Esophagus squamous epithelium (tissue), 5 donors: ENCODE measurements at places on chromosomes 4 and X.
A peak's percentile ranks its signal among the peaks of the same experiment; 100 is the strongest.

- H3K4me3 ChIP-seq: no peak overlapping the region
- H3K4me1 ChIP-seq: no peaks in the 10 kb centered on the region
- DNase-seq: no peak
- H3K27ac ChIP-seq: no peak overlapping the region
- no peaks in the 10 kb centered on the region for H3K36me3 ChIP-seq
- H3K27me3 ChIP-seq: no peaks in the 10 kb centered on the region
Observed at GRCh38 chr4:4981827-4982226, 37.4 kb downstream of the CYTL1 start.

- no peaks in the 10 kb centered on the region for H3K27me3 ChIP-seq
- H3K4me1 ChIP-seq: no peaks in the 10 kb centered on the region
- H3K27ac ChIP-seq: no peak overlapping the region
Observed at GRCh38 chr4:95108883-95109421, 351.2 kb downstream of the BMPR1B start.

DNA sequence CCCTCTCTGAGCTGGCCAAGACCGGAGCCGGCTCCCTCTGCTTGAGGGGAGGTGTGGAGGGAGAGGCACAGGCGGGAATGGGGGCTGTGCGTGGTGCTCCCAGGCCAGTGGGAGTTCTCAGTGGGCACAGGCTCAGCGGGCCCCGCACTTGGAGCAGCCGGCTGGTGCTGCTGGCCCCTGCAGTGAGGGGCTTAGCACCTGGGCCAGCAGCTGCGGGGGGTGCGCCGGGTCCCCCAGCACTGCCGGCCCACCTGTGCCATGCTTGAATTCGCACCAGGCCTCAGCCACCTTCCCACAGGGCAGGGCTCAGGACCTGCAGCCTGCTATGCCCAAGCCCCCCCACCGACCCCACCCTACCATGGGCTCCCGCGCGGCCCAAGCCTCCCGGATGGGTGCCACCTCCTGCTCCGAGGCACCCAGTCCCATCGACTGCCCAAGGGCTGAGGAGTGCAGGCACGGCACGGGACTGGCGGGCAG, 602.5 kb downstream of the KCTD8 start:
- no peak overlapping the region for H3K4me3 ChIP-seq
- no peaks in the 10 kb centered on the region for H3K36me3 ChIP-seq
- no peak for DNase-seq
- no peaks in the 10 kb centered on the region for H3K27me3 ChIP-seq
- no peak overlapping the region for H3K27ac ChIP-seq

DNA sequence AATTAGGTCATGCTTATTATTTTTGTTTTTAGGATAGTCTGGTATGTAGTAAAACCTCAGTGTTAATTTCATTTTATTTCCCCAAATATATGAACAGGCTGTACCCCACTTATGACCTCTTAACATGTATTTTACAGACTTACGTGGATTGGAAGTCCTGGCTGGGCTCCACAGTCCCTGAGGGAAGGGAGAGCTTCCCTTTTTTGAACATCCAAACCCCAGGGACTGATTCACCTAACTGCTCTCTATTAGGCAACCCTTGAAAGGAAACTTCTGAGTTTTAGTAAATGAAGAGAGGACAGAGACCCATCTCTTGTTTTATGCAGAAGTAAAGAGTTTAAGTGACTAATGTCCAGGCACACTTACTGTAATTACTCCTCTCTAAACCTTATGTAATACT, 233.1 kb upstream of the SPRY1 start:
- DNase-seq: no peak
- H3K4me3 ChIP-seq: no peak overlapping the region
- H3K36me3 ChIP-seq: no peaks in the 10 kb centered on the region
- no peak overlapping the region for H3K27ac ChIP-seq

GRCh38 chrX:130716781-130717413, 186.1 kb downstream of the ENOX2 start:
- H3K27ac ChIP-seq: no peak overlapping the region
- no peaks in the 10 kb centered on the region for H3K36me3 ChIP-seq

DNA sequence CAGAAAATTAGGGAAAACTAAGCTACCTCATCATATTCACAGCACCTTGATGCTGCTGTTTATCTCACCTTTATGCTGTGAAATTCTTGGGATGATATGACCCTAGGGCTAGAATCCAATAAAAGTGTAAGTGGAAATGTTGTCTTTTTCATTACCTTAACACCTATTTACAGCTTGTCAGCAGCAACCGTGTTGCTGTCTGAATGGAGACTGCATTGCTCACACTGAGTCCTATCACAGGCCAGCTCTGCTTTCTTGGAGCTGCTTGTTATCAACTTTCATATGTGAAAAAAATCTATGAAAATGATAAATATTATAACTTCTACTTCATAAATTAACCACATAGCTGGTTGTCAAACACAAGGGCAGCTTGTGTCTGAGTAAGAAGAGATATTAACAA, 789.5 kb downstream of the TECRL start:
- DNase-seq: no peak
- H3K4me1 ChIP-seq: no peaks in the 10 kb centered on the region
- no peaks in the 10 kb centered on the region for H3K36me3 ChIP-seq
- H3K4me3 ChIP-seq: no peak overlapping the region

GRCh38 chr4:121597346-121597934, 99.3 kb downstream of the ANXA5 start:
- no peak for DNase-seq
- H3K27me3 ChIP-seq: no peaks in the 10 kb centered on the region
- no peaks in the 10 kb centered on the region for H3K4me1 ChIP-seq
- no peaks in the 10 kb centered on the region for H3K36me3 ChIP-seq
- no peak overlapping the region for H3K4me3 ChIP-seq

DNA sequence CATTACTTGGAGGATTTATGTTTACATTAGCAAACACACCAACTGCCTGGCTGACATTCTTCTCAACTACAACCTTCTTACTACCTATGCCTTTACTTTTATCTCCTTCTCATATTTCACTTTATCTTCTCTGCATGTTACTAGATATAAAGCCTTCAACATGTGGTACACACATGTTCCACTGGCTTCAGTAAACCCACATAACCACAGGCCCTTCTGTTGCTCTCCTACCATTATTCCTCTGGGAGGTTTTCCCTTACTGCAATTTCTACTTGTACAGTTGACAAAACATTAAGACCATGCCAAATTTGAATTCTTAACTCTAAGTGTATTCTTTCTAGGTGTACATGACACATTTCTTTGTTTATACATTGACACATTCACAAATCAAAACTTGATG, 133.1 kb downstream of the ARAP2 start:
- H3K27me3 ChIP-seq: no peaks in the 10 kb centered on the region
- no peaks in the 10 kb centered on the region for H3K4me1 ChIP-seq

DNA sequence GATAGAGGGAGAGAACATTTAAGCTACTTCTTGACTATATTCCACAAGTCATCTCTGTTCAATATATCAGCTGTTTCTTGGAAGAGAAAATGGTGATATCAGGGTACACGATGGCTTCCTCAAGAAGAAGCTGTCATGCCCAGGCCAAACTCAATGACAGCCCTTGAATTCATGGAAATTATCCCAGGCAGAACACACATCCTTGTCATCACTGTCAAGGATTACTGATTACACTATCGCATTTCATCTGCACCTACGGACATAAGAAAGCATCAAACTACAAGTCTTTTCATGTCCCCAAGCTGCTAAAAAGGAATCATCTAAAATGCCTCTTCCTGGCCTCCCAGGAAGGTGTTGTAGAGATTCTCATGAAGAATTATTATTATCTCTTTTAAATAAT, 165.2 kb upstream of the SLC7A11 start:
- peaks cover 11% of the 10 kb centered on the region for H3K4me1 ChIP-seq
- no peaks in the 10 kb centered on the region for H3K27me3 ChIP-seq
- H3K36me3 ChIP-seq: no peaks in the 10 kb centered on the region

DNA sequence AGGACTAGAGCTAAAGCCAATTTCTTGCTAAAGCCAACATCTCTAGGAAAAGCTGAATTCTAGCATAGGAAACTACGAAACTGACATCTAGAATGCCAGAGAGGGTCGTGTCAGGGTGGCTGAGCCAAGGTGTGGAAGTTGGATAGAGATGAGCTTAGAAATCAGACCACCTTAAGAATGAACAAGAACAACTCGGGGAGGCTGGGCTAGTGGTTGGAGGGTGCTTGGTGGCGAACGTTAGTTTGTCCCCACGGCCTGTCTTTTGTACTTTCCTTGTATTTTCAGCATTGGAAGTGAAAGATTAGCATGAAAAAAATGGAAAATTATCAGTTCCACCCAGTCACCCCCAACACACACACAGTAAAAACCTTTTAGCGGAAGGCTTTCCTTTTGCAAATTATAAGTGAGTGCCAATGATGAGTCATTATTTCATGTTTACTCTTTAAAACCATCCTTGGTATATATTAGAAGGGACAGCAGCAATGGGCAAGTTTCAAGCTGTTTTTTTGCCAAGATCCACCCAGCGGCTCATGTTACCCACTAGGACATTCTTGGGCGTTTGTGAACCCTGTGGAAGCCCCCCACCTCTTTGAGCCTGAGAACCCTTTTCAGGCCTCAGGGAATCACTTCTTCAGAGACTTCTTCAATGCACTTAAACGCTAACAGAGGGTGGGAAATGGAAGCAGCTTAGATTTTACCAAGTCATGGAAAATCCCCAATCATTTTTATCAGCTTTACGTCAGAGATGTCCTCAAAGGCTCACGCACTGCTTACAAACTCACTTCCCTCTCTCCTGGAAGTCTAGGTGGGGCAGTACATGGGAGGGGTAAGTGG, 4.9 kb upstream of the PPEF1 start:
- no peak for DNase-seq
- no peak overlapping the region for H3K4me3 ChIP-seq
- H3K27me3 ChIP-seq: no peaks in the 10 kb centered on the region
- H3K27ac ChIP-seq: no peak overlapping the region
- no peaks in the 10 kb centered on the region for H3K4me1 ChIP-seq
- H3K36me3 ChIP-seq: no peaks in the 10 kb centered on the region

DNA sequence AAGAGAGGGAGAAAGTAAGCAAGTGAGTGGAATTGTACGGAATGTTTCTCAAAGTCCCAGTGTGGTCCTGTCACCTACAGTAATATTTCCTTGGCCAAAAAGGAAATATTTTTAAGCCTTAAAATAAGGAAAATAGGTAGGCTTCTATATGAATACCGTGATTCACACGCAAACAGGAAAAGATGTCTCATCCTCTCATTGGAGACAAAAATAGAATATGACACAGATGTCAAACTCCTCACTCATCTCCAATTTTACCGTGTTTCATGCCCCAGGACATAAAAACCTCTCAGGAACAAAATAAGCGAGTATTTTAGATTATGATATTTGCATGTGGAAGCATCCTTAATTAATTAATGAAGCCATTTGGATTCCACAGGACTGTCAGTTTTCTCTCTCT, 1269.5 kb downstream of the RAPGEF2 start:
- no peaks in the 10 kb centered on the region for H3K4me1 ChIP-seq
- H3K27ac ChIP-seq: no peak overlapping the region
- H3K36me3 ChIP-seq: no peaks in the 10 kb centered on the region
- no peak overlapping the region for H3K4me3 ChIP-seq
- no peaks in the 10 kb centered on the region for H3K27me3 ChIP-seq
- DNase-seq: no peak

- H3K27ac ChIP-seq: no peak overlapping the region
- no peaks in the 10 kb centered on the region for H3K36me3 ChIP-seq
- DNase-seq: no peak
- H3K27me3 ChIP-seq: no peaks in the 10 kb centered on the region
- H3K4me3 ChIP-seq: no peak overlapping the region
- H3K4me1 ChIP-seq: no peaks in the 10 kb centered on the region
Observed at GRCh38 chrX:5617666-5618065, 611.0 kb downstream of the NLGN4X start.

GRCh38 chr4:157888281-157888680, 284.5 kb downstream of the GASK1B start:
- H3K27me3 ChIP-seq: no peaks in the 10 kb centered on the region
- DNase-seq: no peak
- no peak overlapping the region for H3K27ac ChIP-seq

GRCh38 chrX:2490634-2491033, 10.1 kb downstream of the DHRSX start:
- no peak for DNase-seq
- peaks cover 73% of the 10 kb centered on the region for H3K36me3 ChIP-seq
- H3K27ac ChIP-seq: no peak overlapping the region

- no peak overlapping the region for H3K27ac ChIP-seq
- H3K36me3 ChIP-seq: no peaks in the 10 kb centered on the region
- peaks cover 12% of the 10 kb centered on the region for H3K4me1 ChIP-seq
- DNase-seq: no peak
Observed at GRCh38 chrX:72258174-72258573, 18.9 kb downstream of the RPS4X start.

DNA sequence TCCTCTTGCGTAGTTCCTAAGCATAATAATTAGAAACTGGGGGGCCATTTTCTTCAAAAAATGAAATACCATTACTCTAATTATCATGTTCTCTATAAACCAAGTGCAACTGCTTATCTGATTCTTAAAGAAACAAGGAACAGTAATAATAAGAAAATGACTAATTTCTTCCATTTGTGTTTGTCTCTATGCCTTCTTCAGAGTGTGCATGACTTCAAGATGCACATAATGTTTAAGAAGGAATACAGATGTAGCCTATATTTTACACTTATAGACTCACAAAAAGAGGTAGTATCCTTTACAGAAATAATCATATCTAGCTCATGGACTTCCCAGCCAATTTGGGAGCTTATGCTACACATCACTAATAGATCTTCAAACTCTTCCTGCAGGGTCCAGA, 131.7 kb downstream of the CHRNA9 start:
- H3K36me3 ChIP-seq: no peaks in the 10 kb centered on the region
- H3K4me1 ChIP-seq: peaks cover 27% of the 10 kb centered on the region
- no peak for DNase-seq
- no peak overlapping the region for H3K27ac ChIP-seq

- no peaks in the 10 kb centered on the region for H3K4me1 ChIP-seq
- H3K36me3 ChIP-seq: no peaks in the 10 kb centered on the region
- no peak overlapping the region for H3K27ac ChIP-seq
- no peak for DNase-seq
- H3K27me3 ChIP-seq: no peaks in the 10 kb centered on the region
- H3K4me3 ChIP-seq: no peak overlapping the region
Observed at GRCh38 chrX:139475432-139475831, 55.1 kb upstream of the F9 start.

- H3K27ac ChIP-seq: no peak overlapping the region
- H3K36me3 ChIP-seq: no peaks in the 10 kb centered on the region
- DNase-seq: no peak
- H3K27me3 ChIP-seq: no peaks in the 10 kb centered on the region
Observed at GRCh38 chr4:16119981-16120380, 36.2 kb upstream of the PROM1 start.

DNA sequence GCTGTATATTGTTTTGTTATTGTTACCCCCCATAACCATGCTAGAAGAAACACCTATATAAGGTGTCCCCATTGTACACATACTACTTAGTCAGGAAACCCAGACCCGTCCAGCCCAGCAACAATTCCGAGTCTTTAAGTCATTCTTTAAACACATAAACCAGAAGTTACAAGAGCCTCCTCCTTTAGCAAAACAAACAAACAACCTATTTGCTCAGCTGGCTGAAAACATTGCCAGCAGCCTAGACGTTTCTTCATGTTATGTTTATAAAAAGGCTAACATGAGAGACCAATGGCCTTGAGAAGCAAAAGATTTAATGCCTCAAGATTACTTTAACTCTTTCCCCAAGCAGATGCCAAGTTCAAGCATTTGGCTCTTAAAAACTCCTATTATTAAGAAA, 1.4 kb downstream of the ACOX3 start:
- H3K4me3 ChIP-seq: peak overlapping the region; percentile 97
- H3K27ac ChIP-seq: peak overlapping the region; percentile 98
